ENCODE measurements at places on chromosomes 12 and 14.
A peak's percentile ranks its signal among the peaks of the same experiment; 100 is the strongest.

- no peak for DNase-seq
Measured at GRCh38 chr14:81400202-81400678, at the start of gene STON2. STON2 (minus strand) TSS chr14:81400324; CDS start chr14:81398382, 1,942 bp downstream.

- DNase-seq, result peak; percentile 96
Measured at GRCh38 chr14:54488646-54489317, at the start of gene GMFB. GMFB (minus strand) TSS chr14:54488980; CDS start chr14:54488927, 53 bp downstream.

DNA sequence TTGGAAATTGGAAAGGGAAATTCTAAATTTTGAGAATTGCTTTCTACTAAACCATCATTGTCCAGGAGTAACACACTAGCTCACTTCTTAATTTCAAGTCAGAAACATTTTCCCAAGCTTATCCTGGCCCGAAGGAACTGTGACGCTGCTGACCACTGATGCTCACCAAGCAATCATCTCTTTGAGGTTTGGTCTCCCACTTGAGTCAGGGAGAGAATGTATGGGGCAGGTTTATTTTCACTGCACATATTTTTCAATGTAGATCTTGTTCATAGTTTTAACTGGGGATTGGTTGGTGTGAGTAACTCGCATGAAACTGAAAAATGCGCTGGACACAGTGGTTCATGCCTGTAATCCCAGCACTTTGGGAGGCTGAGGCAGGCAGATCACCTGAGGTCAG lies 12.9 kb upstream of the RNASE10 start:
- no peak for DNase-seq

GRCh38 chr12:57621497-57622292 lies 10.5 kb downstream of the ARHGEF25 start:
- peak; percentile 74 for DNase-seq

- DNase-seq, result no peak
Measured at GRCh38 chr12:119807380-119807779, 69.7 kb downstream of the CIT start.

DNA sequence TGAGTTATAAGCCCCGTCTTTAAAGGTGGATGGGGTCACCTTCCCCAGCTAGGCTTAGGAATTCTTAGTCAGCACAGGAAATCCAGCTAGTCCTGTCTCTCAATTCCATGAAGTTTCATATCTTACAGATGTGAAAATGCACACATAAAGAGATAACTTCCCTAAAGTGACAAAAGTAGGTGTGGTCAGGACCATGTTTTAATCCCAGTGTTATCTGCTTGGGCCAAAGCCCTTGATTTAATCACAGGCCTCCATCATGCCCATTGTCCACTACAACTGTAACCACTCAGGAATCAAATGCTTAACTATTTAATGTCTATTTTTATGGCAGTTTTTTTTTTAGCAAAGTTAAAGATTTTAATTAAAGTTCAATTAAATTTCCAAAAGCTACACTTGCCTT lies 194.4 kb upstream of the BTG1 start:
- DNase-seq, result no peak

DNA sequence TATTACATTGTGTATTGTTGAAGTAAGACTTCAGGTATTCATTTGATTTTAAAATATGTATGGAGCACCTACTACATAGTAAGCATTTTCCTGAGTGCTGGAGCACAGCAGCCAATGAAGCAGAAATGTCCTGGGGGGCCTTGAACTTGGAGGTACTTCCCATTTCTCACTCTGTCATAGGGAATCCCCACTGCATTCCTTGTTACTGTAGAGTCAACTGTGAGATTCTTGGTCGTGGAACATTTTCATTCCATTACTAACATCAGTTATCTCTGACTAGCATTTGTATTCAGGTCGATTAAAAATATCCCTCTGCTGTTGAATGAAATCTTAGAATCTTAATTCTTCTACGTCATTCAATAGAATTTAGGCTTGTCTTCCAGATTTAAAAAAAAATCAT lies 66.7 kb downstream of the PDE3A start:
- no peak for DNase-seq

GRCh38 chr12:1781772-1782171 lies 38.6 kb upstream of the LRTM2 start:
- DNase-seq, result no peak

- no peak for DNase-seq
Measured at GRCh38 chr12:55842681-55843429, at the start of gene MMP19. MMP19 (minus strand) TSS chr12:55842936; CDS start chr12:55842830, 106 bp downstream.

GRCh38 chr12:92492291-92492690 lies 210.5 kb upstream of the PLEKHG7 start:
- DNase-seq, result no peak

DNA sequence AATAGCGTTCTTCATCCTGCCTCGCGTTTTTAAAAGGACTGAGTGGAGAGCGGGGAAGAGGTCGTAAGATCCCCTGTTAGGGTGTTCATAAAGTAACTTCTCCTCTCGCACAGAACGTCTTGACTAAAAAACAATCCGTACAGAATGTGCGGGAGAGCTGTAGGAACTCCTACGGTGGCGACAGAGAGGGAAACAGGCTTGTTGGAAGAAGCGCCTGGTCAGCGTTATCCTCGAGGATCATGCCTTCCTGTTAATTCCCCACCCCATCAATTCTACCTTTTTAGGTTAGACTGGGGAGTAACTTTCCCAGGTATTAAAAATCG lies 399 bp upstream of the WASHC4 start:
- DNase-seq, result no peak

DNA sequence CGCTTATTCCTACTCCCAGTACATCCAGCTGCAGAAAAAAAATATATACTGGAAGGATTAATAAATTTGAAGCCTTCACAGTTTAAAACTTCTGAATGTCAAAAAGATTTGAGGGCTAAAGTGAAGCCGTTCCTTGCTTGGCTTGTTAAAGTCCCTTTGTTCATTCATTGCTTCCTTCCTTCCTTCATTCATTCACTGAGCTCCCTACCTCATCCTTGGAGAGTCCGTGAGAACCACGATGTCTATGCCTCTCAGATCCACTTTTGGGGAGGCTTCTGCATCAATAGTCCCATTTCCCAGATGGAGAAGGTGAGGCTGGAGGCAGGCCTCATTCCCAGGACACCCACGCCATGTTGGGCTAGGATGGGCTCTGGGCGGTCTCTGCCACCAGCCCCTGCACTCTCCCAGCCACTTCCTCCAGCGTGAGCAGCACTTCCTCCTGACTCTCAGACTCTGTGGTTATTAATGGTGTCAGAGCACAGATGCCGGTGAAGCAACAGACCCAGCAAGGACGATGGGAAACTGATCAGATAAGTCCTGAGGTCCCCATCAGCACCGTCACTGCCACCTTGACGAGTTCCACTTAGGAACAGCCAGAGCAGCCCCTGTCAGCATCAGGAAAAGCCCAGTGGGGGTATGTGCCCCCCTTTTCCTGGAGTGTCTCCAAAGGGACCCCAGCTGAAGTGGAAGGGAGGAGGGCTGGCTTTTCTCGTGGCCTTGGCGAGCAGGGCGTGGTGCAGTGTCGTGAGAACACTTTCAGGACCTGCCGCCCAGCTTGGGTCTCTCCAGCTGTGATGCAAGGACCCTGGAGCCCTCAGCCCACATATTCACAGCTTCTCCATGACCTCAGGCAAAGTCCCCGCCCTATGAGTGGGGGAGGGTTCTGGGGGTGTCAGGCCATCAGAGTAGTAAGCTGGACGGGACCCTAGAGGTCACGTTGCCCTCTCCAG lies 21.2 kb downstream of the ASB2 start:
- DNase-seq, result no peak

DNA sequence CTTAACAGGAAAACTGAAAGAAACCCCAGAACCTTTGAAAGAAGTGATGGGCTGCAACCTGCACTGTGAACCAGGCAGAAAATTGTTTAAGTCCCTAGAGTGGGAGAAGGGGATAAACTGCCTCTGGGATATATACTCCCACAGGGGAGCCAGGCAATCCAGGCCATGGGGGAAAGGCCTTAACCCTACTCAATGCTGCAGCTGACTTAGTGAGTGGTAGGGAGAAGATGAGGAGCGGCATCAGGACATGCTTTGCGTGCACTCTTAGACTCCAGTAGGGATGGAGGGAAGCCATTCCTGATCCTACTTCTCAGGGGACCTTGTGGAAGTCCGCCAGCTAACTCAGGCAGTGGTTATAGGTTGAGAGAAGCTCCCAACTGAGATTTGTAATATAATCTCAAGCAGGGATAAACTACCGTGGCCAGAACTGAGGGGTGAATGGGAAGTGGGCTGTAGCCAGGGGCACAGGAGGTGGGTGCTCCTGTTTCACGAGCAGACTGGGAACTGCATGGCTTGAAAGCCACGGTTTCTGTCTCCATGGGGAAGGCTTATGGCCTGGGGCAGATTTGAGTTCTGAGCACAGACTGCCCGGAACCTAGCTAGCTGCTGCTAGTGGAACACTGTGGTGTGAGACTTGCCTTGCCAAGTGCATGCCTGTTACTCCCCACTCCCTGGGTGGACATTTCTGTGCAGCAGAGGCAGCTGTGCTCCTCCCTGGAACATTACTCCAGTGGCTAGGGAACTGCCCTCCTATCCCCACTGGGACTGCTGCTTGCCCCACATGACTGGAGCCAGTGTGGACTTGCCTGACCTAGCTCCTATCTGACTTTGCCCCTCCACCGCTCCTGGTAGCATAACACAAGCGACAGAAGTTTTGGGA lies 119.2 kb upstream of the SCAF11 start:
- DNase-seq, result no peak

DNA sequence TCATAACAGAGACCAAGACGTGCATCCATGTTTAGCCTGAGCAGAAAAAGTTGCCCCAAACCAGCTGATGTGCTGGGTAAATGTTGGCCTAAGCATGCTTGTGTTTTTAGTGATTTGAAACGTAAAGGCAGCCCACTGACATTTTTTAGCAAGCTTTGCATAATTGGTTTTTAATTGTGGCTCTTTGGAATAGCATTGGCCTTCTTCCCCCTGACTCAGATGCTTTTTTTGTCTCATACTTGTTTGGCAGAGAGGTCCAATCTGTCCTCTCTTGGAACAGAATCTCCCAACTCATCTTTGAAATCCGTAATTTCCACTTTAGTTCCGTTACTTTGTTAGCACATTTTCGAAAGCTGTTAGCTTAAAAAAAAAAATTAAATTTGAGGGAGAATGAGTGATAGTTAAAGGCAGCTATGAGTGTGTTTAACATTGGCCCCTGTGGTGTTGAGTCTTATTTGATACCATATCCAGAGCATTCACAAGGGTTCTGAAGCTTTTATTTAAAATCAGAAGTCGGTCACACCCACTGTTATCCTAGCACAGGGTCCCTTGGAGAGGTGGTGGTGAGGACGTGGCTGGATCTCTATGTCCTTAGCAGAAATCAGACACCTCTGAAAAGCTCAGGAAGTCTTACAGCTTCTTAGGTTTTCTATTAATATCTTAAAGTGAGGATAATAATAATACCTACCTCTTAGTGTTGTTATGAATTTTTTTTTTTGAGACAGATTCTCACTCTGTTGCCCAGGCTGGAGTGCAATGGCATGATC lies 15.6 kb downstream of the JDP2 start:
- DNase-seq, result no peak

GRCh38 chr14:106883218-106883692 lies 1356.9 kb downstream of the TMEM121 start:
- no peak for DNase-seq

DNA sequence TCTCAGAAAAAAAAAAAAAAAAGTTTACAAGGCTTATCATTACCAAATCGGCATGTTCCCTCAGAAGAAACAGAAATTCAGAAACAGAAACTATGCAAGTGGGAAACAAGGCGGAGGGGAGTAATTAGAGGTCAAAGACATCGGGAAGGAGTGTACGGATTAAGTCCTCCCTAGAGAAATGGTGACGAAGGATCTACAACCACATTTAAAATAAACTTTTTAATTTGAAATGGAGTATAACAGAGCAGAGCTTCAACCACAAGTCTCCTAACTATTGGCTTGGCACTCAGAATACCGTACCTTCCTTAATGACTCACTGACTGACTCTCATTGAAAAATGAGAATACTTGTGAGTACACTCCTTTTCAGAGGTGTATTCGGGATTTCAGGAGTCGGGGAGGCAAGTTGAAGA lies 908 bp downstream of the ENTPD5 start:
- no peak for DNase-seq
